Stimulated activated CD8-positive, alpha-beta memory T cell treated with anti-CD3 and anti-CD28 coated beads, Interleukin-7, amount 100 ng/mL, for 24 hours (primary cell): ENCODE measurements at places on chromosomes 12 and 14.

GRCh38 chr12:75239987-75240386 lies 30.3 kb upstream of the KCNC2 start:
- DNase-seq = no peak

DNA sequence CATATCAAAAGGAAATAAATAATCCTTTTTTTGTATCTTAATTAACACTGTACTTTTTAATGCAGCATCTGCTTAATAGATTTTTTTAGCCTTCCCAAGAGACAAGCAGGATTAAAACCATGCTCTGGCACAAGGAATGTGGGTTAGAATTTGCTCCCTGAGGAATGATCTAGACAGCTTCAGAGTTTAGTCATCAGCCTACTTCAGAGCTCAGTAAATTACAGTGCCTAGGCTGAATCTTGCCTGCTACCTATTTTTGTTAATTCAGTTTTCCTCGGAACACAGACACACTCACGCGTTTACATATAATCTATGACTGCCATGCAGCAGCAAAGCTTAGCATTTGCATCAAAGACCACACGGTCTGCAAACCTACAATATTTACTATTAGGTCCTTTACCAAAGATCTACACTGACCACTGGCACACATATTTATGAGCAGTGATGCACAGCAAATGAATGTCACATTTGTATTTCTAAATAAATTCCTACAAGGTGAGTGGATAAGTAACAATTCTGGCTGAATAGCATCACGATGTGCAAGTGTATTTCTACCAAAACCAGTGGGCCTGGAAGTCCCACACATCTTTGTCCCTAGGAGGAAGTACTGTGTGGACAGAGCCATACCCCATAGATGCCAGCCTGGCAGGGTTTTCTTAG lies 309.8 kb upstream of the TMEM132C start:
- DNase-seq = no peak

DNA sequence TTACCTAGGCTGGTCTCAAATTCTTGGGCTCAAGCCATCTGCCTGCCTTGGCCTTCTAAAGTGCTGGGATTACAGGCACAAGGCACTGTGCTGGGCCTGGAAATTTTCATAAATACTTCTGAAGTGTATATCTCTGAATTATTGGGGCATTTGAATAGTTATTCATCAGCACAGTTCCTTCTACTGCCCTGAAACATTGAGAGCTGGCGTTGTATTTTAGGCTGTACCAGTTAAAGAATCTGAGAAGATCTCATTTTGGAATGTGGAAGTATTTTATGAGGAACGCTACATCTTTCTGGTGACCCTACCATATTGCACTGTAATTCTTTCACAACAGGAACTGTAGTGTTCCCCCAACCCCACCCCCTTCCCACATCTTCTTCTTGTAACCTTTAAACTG lies 349.0 kb upstream of the RGS6 start:
- no peak for DNase-seq

GRCh38 chr14:27067961-27068360 lies 470.1 kb upstream of the NOVA1 start:
- DNase-seq = no peak

DNA sequence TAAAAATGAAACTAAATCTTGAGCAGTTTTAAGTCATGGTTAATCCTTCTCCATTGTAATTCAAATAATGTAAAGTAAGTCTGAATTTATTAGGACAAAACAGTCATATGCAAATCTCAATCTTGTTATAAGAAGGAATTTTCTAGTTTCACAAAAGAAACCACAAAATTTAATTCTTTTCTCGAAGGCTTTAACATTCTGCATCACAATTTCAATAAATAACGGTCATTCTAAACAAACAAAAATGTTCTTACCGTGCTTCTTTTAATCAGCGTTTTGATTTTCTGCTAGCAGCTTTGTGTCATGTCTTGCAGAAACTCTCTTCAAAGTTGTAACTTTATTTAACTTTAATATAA lies 225 bp downstream of the CLEC2B start:
- DNase-seq = no peak

GRCh38 chr14:100648474-100649172 lies 61.4 kb upstream of the BEGAIN start:
- DNase-seq = no peak

GRCh38 chr12:22340143-22340542 lies 5.6 kb upstream of the ST8SIA1 start:
- DNase-seq = no peak

DNA sequence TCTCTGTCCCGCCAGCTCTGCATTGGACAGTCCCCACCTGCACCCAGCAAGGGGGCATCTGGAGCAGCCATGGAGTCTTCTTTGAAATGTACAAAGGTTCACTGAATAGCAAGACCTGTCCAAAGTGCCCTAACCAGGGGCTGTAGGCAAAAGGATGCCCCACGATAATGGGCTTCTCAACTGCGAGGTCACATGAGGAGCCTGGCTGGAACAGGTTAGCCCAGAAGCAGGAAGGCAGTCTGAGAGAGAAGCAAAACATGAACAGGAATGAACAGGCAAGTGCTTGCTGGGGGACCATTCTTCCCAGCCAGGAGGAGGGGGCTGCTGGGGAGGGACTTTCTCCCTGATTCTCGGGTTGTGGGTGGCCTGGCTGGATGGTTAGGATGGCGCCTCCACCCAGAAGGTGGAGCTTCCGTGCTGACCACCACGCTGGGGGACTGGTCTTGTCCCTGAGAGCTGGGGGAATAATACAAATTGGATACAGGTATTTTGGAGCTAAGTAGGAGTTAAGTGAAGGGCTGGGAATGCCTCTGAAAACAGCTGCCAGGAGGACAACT lies 7.1 kb downstream of the KRT85 start:
- DNase-seq = no peak

DNA sequence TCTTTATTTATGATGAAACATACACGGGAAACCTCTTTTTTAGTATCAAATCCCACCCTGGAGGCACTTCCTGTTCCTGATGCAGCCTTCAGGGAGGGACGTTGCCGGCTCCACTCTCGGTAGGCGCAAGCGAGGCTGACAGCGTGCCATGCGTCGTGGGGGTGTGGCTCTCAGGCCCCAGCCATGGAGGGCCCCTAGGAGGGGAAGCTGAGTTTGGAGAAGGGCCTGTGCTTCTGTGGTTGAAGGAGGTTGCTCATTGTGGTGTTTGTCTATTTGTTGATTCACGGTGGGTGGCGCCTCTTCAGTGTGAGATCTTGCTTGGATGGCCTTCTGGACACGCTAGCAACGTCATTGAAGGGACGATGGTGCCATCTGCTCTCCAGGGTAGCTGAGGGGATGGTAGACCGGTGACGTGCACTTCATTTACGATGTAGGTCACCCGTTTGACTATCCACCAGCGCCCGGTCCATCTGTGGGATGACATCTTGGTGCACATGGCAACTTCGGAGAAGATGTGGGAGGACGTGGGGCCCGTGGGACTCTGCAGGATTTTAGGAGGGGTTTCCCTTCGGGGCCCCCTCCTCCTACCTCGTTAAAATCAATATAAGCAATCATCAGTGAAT lies 126.3 kb upstream of the RTL1 start:
- no peak for DNase-seq

- no peak for DNase-seq
Measured at GRCh38 chr14:29926228-29926627, 1.4 kb downstream of the PRKD1 start.

GRCh38 chr12:63093084-63093483 lies 57.9 kb downstream of the AVPR1A start:
- no peak for DNase-seq
